ENCODE measurements at places on chromosomes 12 and 14.

GRCh38 chr14:30064454-30064853 is 136.8 kb upstream of the PRKD1 start:
- DNase-seq = no peak

GRCh38 chr14:73787486-73788316 is 63.9 kb upstream of the PTGR2 start:
- no peak for DNase-seq

- DNase-seq = no peak
Observed at GRCh38 chr12:1553987-1554982, 40.1 kb downstream of the FBXL14 start.

DNA sequence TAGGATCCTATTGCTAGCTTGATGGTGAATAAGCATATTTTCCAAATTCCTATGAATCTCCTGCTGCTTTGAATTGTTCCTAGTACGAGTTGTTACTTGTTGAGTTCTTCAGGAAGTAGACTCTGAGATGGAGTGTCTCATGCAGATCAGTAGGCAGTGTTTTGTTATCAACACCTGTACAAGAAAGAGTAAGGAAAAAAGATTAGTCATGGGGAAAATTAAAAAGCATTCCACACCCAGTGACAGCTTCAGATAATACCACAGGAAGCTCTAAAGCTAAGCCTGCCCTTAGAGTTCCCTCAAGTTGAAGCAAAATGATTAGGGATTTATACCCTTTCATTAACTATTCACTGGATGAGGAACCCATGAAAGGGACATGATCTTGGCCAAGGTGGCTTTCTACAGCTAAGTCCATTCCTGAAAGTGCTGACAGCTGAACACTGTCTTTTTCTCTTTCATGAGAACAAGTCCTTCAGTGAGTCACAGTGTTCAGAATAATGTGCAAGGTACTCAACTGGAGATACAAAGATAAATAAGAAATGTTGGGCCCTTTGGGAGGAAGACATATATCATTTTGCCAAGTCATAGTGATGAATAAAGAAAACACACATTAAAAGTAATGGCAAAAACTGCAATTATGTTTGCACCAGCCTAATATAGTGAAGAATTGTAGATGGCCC is 49.1 kb downstream of the CCER1 start:
- no peak for DNase-seq

DNA sequence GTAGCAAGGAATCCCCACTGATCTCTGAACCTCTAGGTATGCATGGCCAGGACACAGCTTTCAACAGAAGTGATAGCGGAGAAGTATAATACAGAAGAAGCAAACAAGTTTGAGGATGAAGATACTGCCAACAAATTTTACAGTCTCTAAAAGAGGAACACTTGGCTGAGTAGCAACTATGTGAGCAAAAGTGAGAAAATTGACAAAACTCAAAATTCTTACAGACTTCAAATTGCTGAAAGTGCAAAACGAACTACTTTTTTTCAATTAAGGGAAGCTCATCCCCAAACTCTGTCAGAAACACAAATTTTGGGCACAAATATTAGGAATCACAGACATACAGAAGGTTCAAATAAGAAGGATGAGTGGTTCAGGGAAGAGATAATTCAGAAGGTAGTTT is 1324.6 kb downstream of the LRFN5 start:
- DNase-seq = no peak

DNA sequence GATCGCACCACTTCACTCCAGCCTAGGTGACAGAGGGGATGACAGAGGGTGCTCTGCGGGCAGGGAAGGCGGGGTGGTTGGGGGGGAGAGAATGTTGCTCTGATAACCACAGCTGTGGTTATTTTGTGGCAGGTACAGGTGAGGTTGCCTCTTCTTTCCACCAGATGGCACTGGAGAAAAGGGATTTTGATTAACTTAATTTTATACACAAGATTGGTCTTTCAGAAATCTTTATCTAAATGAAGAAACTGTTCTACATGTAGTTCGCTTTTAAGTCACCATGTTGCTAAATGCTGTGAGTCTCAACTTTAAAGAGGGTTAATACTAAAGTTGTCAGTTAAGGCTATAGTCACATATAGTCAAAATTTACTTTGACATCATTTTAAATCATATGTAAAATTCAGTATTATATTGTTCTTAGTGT is 25.7 kb downstream of the FGF23 start:
- no peak for DNase-seq

DNA sequence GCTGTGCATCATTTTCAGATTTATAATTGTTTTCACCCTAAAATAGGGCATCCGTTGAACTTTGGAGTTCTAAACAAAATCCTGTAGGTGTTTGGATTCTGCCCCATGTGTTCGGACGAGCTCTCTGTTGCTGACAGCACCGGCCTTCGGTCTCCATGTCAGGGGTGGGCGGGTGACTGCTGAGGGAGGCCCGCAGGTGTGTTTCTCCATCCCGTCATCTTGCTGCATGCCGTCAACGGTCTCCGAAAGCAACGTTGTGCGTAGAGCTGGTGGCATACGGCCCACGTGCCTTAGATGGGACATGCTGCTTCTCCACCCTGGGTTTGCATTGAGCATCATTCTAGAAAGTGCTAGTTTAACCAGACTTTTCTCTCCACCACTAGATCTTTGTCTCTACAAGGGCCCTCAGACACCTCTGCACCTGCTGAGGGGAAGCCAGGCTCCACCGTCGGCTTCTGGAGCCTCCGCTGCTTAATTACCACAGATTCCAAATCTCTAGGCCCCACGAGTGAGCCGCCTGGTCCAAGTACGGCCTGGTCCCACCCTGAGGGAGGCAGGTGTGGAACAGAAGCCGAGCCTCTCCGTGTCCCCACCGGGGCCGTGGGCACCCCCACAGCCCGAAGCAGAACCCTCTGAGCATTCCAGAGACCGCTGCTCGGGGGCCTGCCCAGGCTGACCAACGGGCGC is 15.7 kb upstream of the AMN start:
- DNase-seq = no peak

DNA sequence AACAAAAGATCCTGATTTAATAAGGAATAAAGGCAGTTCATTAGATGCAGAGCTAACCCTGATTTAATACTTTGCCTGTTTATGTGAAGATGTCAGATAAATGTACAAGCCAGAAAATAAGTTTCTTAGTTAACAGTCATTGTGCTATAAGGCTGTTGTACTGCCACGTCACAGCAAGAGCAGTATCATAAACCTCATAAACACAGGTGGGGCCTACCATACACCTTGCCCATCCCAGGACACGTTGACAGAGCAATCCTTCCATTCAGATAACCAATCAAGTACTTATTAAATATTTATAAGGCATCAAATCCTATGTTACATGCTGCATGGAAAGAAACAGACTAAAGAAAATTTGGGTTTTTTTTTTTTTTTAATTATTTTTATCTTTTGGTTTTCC is 36.5 kb downstream of the SINHCAF start:
- DNase-seq = no peak

- no peak for DNase-seq
Observed at GRCh38 chr14:19974844-19975243, 547 bp upstream of the OR4K15 start.

GRCh38 chr14:68363843-68364767 is 428.8 kb downstream of the ZFP36L1 start:
- DNase-seq = no peak

GRCh38 chr12:129886541-129886940 is 17.3 kb downstream of the TMEM132D start:
- no peak for DNase-seq

GRCh38 chr14:39977198-39977597 is 545.0 kb upstream of the FBXO33 start:
- no peak for DNase-seq

DNA sequence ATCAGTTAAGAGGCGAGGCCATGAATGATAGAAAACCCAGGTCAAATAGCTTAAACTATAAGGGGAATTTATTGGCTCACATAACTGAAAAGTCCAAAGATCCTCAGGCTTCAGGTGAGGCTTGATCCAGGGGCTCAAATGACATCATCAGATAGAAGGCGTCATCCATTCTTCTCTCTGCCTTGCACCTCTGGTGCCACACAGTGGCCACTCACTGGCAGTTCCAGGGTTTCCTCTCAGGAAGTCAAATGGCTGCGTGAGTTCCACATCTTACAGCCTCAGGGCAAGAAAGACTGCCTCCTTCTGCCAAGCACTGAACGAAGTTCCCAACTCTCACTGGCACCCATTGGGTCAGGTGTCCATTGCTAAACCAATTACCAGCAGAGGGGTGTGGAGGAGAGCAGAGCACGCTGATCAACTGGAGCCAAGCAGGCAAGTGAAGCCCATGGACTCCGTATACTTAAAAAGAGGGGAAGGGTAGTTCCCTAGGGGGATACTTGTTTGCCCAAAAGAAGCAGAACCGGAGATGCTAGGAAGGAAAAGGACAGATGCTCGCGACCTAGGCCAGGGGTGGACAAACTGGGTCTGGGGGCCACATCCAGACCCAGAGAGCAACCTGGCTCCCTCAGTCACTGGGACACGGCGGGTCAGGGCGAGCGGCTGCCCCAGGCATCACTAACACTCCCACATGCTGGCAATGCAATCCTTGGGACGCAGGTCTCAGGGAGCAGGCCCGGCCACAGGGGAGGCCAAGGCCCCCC is 69.3 kb downstream of the SERPINA3 start:
- no peak for DNase-seq

DNA sequence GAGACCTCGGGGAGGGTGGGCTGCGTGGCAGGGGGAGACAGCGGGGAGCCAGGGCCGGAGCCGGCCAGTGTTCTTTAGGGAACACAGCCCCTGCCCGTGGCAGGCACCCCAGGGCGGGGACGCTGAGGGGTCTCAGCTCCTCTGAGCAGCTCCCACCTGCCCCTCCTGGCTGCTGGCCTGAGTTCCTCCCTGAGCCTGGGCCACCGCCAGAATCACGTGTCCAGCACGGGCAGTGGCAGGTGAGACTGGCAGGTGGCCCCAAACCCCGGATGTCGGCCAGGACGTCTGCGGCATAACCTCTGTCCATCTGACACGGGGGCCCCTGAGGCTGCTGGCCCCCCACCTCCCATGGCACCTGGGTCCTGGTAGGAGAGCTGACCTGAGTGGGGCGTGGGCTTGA is 25.1 kb downstream of the NOC4L start:
- no peak for DNase-seq

GRCh38 chr12:68250454-68250853 is 3.0 kb downstream of the IL22 start:
- no peak for DNase-seq

GRCh38 chr12:6233121-6233971 is 33.1 kb downstream of the CD9 start:
- DNase-seq = no peak

GRCh38 chr14:71398450-71398849 is 491.2 kb downstream of the PCNX1 start:
- no peak for DNase-seq

GRCh38 chr12:52335598-52336262 is 14.5 kb upstream of the KRT83 start:
- no peak for DNase-seq

DNA sequence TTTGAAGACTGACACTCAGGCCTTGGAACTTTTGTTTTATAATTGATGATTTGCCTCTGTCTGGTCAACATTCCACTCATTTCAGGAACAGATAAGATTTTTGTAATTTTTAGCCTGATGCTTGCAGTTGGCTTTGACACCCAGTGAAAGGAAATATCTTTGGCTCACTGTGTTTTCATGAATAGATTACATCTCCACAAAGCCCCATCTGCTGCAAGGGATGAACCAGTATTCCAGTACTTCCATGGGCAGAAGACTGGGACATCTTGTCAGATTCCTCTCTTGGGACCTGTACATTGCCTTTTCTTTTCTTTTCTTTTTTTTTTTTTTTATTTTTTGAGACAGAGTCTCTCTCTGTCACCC is 28.4 kb downstream of the GSG1 start:
- no peak for DNase-seq

DNA sequence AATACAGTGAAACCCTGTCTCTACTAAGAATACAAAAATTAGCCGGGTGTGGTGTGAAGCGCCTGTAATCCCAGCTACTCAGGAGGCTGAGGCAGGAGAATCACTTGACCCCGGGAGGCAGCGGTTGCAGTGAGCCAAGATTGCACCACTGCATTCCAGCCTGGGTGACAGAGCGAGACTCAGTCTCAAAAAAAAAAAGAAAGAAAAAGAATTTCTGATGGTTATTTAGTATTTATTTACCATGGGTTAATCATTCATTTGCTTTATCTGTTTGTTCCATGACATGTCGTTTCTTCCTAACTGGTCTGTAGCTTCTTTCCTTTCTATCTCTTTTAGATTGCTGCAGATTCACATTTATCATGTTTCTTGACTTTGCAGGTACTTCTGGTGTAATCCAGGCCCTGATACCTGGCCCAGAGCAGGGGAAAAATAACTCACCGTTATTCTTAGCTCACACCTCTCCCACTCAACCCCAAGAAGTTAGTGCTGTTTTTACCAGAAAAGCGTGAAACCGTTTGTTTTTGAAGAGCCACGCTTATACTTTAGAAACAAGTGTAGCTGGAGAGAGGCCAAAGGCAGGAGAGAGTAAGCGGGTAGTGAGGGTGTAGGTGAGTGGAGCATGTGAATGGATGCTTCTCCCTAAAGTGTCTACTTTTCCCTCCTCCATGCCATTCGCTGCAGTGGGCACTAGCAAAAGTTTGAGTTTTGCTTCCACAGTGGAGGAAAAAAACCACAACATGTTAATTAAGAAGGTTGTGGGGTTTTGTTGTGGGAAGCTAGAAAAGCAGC is 45.4 kb downstream of the SRGAP1 start:
- no peak for DNase-seq

- DNase-seq = no peak
Observed at GRCh38 chr12:13027032-13027431, 17.1 kb upstream of the FAM234B start.

DNA sequence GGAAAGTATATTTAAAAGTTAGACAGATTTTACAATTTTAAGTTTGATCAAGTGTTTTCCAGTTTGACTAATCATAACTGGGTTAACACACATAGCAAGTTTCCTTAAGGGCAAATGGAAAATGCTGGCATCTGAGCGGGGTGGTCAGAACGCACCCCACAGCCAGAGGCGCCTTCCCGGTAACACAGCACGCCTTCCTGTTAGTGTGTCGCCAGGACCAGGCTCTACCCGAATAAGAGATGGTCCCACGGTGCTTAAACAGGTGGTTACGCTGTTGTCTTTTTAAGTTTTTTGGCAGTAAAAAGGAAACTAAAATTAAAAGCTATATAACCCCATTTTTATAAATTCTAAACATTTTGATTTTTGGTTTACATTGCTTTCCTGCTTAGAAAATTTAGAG is 28.0 kb downstream of the BDKRB1 start:
- no peak for DNase-seq

GRCh38 chr12:27347779-27348178 is 15.1 kb downstream of the BMAL2 start:
- no peak for DNase-seq

- no peak for DNase-seq
Observed at GRCh38 chr12:75976913-75977312, 54.7 kb downstream of the PHLDA1 start.

DNA sequence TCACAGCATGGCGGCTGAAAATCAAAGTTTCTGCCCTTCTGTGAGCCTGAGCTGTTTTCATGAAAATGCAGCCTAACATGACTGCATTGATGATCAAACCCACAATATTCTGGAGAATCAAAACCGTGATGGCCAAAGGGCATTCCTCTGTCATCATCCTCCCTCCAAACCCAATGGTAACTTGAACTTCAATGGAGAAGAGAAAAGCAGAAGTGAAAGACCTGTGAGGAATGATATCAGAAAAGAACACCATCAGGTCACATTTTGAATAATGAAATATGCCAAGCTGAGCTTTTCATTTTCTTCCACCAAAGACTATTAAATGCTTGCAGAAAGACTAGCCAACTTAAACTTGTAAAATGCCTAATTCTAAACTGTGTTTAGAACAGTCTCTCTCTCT is 8.1 kb downstream of the KCNJ8 start:
- DNase-seq = no peak

All from HS-27A (cell line).